ENCODE measurements at places on chromosomes 12 and 14.

DNA sequence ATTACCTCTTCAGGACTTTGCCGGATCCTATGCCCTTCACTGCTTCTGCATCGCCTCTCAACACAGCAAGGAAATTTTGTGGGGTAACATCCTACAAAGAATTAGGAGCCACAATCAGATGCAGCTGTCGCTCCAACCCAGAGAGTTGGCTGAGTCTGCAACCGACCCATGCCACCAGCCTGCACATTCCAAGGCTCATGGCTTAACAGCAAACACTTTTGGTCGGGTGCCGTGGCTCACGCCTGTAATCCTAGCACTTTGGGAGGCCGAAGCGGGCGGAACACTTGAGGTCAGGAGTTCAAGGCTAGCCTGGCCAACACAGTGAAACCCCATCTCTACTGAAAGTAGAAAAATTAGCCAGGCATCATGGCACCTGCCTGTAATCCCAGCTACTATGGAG is 32.3 kb downstream of the LGMN start:
- no peak for DNase-seq

DNA sequence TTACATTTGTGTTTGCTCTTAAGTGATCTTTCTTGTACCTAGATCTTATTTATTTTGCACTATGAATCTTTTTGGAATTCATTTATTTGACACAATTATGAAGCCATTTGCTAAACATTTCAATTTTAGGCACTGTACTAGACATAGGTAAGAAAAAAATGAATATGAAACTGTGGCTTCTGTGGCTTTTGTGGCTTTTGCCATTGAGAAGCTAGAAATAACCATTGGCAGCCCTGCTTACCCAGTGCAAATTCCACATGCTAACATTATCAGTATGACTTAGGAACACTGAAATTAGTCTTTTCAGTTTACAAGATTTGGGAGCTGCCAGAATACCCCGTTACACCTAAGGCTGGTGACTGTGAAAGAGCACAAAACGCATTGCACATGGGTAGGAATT is 60.1 kb downstream of the FSCB start:
- DNase-seq: no peak

GRCh38 chr14:64612021-64612380 is 62.2 kb downstream of the PPP1R36 start:
- peak; percentile 39 for DNase-seq

- no peak for DNase-seq
These were observed 198.9 kb downstream of the CACNA1C start for GRCh38 chr12:2251526-2252209.

DNA sequence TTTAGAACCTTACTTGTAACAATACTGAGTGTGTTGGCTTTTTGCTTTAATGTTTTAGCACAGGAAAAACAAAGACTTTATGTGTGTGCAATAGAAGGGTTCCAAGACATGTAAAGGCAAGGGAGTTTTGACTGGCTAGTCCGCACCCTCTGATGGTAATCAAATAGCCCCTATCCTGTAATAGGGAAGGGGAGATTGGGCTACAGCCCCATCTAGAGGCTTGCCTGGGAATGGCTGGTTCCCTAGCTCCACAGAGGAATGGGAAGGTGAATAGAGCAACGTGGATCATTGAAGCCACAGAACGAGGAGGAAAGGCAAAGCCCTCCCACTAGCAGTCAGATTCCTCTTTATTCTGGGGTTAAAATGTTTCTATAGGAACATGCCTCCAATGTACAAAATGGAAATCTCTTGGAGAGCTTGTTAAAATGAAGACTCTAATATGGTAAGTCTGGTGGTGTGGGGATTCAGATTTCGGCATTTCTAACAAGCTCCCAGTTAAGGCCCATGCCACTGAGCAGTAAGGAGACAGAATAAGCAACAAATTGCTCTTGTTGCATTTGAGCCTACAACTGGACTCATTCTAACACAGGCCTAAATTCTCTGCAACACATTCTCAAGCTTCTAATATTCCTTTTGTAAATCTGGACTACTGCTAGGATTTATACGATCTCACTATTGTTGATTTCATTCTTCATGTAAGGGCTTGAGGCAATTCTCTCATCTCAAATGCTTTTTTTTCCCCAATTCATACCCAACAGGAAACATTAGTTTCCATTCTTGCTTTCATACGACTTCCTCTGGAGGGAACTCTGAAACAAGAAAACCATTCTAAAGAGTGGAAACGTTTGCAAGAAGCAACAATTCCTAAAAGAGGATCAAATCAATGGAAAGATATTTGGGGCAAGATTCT is 57.1 kb downstream of the NIN start:
- peak; percentile 70 for DNase-seq
